ENCODE measurements at places on chromosomes 13 and 19.

DNA sequence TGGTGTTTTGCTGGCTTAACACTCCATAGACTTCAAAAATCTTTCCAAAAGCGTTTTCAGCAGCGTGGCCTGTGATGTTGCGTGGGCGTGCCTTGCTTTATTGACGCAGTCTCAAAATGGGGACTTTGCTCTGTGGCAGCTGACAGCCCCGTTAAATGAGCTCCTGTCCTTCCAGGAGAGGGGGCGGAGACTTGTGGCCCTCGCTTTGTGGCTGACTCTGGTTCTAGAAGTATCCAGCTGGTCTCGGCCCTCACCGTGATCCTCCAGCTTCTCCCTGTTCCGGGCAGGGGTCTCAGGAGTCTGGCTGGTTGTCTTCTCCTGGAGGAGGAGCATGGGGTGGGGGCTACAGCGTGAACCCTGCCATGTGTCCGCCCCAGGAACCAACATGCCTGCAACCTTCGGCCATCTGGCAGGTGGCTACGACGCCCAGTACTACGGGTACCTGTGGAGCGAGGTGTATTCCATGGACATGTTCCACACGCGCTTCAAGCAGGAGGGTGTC, 8.4 kb upstream of the ZNF554 start:
- DNase-seq, result no peak

DNA sequence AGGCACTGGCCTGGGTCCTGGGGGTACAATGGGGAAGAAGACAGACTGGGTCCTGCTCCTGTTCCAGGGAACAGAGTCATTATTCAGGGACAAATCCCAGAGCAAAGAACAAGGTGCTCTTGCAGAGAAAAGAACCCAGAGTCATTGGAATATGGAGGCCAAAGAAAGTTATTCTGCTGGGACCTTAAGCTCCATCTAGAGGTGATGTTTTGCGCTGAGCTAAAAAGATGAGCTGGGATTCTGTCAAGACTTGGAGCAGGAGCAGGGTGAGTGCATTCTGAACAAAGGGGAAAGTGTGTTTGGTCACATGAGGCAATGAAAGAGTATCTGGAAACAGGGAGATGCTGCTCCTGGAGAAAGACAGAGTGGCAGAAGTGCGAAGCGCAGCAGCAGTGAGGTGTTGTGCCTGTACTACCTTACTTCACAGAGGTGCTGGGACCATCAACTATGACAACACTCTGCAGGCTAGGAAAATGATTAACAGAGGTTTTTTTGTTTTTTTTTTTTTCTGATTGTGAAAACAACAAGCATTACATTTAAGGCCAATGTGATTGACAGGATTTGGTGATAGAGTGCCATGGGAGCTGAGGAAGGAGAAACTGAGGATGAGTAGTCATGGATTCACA, 95.3 kb upstream of the TNFSF11 start:
- no peak for DNase-seq

GRCh38 chr13:28819735-28820098, 422 bp upstream of the MTUS2 start:
- no peak for DNase-seq

GRCh38 chr19:7177926-7178325, 108.4 kb downstream of the ZNF557 start:
- no peak for DNase-seq

DNA sequence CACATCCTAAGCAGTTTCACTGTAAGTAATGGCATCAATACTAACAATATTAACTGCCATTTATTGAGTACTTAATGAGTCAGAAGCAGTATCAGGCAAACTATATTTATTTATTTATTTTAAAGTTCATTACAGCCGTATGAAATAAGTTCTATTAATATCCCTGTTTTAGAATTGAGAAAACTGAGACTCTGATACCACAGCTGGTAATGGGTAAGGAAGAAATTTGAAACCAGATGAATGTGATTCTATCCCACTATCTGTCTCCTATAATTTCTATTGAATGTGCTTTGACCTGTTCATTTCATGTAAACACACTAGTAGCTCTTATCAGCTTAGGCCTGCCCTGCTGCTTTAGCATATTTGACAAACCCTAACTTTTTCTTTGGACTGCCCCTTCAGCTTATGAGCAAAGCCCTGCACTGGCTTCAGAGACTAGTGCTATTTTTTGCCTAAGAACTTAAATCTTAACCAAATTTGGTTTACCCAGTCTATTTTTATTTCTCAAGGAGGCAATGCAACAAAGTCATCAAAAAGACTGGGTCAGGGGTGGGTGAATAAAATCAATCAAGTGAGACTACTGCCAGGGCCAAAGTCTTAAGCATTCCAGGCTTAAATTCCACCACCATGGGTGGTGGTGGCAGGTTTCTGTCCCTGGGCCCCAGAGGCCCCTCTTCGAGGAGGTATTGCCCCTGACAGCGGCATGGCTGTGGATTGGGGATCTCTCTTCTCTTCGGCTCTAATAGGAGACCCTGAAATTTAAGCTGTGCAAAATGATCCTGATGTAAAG, 143.4 kb downstream of the DLEU7 start:
- no peak for DNase-seq

DNA sequence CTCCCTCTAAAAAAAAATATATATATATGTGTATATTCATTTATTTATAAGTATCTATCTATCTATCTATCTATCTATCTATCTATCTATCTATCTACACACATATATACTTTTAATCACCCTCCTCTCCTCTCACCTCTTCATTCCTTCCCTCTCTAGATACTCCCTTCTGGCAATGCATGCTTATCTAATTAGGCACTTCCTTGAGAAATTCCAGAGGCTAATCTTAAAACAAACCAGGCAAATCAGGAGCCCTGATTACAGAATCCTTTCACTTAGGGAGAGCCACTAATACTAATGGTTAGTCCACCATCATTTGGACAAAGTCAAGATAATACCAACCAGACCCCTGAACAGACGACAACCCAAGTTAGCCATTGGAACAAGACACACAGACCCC, 17.6 kb downstream of the CD70 start:
- DNase-seq, result no peak

- no peak for DNase-seq
These were observed 693.4 kb downstream of the PCDH9 start for GRCh38 chr13:66536746-66537145.

GRCh38 chr19:33814181-33815165, 17.8 kb downstream of the KCTD15 start:
- no peak for DNase-seq

- DNase-seq, result no peak
These were observed 1342.5 kb upstream of the SLC10A2 start for GRCh38 chr13:104408733-104409132.

All from cortex of kidney (tissue), 1 donor.